ENCODE measurements at places on chromosomes 2 and 18.
A peak's percentile ranks its signal among the peaks of the same experiment; 100 is the strongest.

GRCh38 chr18:36203360-36203895 is 16.1 kb downstream of the MOCOS start:
- DNase-seq: no peak

- DNase-seq: no peak
Observed at GRCh38 chr2:219290381-219291171, 11.4 kb downstream of the DNAJB2 start.

DNA sequence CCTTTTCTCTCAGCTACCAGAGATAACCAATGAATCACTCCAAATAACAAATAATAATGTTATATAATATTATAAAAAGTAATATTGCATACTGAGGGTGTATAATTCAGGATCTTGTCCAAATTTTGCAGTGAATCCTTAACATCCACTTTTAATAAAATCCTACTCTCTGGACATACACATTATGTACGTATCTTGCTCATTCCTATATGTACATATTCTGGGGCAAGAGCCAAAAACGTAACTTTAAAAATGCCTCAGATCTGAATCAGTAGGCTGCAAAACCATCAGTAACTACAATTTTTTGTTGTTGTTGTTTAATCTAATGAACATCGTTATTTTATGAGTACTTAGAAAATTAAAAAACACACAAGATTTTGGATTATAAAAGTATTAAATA is 65.3 kb downstream of the SMAD2 start:
- no peak for DNase-seq

DNA sequence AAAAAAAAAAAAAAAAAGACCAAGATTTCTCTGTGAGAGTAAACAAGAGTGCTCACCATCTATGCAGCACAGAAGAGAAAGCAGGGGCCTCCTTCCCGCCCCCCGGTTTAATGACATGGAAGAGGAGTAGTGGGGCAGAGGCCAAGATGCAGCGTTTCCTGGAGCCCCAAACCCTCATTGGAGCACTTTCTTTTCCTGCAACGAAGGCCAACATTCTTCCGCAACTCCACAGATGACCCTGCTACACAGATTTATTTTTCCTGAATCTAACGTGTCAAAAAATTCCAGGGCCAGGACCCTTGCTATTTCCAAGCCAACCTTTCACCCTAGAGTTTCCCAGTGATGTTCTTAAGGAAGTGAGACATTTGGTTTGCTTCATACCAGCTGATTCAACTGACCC is 189.6 kb downstream of the MIB1 start:
- DNase-seq: no peak

GRCh38 chr2:106840818-106841217 is 45.1 kb downstream of the ST6GAL2 start:
- no peak for DNase-seq

GRCh38 chr18:51044928-51045585 is 15.0 kb downstream of the SMAD4 start:
- DNase-seq: no peak

- DNase-seq: no peak
Observed at GRCh38 chr2:25576596-25576995, 96.8 kb downstream of the DTNB start.

- no peak for DNase-seq
Observed at GRCh38 chr18:12656938-12657683, 796 bp downstream of the SPIRE1 start.

- DNase-seq: no peak
Observed at GRCh38 chr2:230164139-230164538, 55.6 kb downstream of the SP110 start.

DNA sequence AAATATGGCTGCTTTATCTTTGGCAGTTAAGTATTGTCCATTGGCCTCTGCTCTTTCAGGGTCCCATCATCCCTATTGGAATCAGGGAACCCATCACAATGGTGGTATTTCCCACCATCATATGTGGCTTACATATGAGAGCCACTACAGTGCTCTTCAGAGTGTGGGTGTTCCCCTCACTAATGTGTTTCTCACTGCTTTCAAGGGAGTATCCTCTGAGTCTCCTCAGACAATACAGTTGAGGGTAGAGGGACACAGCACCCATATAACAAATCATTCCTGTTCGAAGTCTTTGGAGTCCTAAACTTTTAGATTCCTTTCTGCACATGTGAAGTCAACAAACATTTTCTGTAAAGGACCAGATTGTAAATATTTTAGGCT is 48.8 kb upstream of the DNAJC10 start:
- DNase-seq: no peak

- no peak for DNase-seq
Observed at GRCh38 chr2:164739966-164740365, 101.7 kb downstream of the COBLL1 start.

- no peak for DNase-seq
Observed at GRCh38 chr2:216211614-216212145, 102.5 kb downstream of the XRCC5 start.

GRCh38 chr2:23645230-23645808 is 260.3 kb downstream of the KLHL29 start:
- no peak for DNase-seq

DNA sequence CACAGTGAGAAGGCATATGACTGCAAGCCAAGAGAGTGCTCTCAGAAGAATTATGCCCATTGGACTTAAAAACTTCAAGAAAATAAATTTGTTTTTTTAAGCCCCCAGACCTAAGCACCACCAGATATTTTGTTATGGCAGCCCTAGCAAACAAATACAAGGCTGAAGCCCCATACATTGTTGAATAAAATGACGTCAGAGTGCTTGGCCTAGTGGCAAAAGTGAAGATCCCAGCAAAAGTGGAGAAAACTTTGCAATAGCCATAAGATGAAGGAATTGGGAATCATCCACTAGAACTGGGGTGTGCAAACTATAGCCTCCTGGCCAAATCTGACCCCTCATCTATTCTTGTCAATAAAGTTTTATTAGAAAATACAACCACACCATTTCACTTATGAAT is 517.5 kb downstream of the IRS1 start:
- DNase-seq: no peak

DNA sequence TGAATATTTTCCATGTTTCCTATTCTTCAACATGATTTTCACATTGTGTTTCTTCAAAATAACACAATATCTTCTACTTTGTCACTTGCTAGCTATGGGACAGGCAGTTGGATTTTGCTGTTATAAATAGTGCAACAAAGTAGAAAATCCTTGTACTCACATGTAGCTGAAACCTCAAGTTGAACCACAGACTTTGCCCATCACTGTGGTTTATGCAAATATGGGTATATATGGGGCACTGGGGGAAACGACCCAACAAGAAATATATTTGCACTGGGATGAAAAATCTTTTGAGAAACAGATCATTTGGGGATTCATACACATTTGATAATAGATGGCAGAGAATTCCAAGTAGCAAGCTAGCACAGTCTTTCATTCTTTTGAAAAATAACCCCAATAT is 486.3 kb upstream of the MAP2 start:
- DNase-seq: no peak

- DNase-seq: no peak
Observed at GRCh38 chr2:133303150-133303549, 265.1 kb downstream of the NCKAP5 start.

DNA sequence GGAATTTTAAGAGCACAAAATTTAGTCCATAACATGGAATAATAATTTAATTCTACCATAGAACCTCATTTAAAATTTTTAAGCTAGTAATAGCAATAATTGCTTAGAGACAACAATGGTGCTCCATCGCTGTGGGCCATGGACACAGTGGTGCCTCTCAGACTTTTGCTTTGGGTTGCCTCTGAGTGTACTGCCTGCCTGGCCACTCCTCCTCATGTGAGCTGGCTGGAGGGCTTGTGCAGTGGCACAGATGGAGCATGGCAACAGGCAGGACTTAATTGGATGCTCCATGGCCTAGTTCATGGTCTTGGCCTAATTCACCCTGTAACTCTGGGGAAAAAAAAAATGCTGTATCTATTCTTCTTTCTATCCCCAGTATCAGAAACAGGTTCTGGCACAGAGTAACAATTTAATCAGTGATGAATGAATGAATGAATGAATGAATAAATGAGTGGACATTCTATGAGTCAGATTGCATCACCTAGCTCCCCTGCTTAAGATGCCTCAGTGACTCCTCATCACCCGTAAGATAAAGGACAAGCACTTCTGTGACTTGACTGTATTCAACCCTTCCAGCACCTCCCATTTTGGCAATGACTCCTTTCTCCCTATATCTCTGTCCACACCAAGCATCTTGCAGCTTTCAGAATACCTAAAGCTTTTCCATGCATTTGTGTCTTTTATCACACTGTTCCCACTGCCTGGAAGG is 211.8 kb upstream of the SLC14A2 start:
- no peak for DNase-seq

- no peak for DNase-seq
Observed at GRCh38 chr18:37426586-37426985, 139.0 kb downstream of the CELF4 start.

- no peak for DNase-seq
Observed at GRCh38 chr2:190513877-190514276, 20.6 kb downstream of the NEMP2 start.

- no peak for DNase-seq
Observed at GRCh38 chr2:229163893-229164292, 107.2 kb downstream of the PID1 start.

DNA sequence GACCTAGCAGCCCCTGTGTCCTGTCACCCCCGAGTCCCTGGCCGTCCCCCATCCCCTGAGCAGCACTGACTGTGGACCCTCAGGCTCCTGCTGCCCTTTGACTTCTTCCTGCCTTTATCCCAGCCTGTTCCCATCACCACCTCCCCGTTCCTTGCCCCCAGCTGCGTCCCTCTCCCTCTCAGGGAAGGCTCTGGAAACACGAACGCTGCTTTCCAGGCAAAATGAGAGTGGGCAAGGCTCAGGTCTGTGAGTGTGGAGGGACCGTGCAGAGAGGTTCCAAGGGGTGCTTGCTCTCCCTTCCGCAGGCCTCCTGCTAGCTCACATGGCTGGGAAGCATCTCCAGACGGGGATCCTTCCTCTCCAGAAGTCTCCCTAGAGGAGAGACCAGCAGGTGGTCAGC is 501.8 kb upstream of the SALL3 start:
- DNase-seq: no peak

GRCh38 chr2:61732787-61733186 is 121.1 kb downstream of the FAM161A start:
- no peak for DNase-seq

- no peak for DNase-seq
Observed at GRCh38 chr2:52269696-52270485, 1238.0 kb upstream of the NRXN1 start.

GRCh38 chr2:101921319-101921952 is 70.3 kb upstream of the IL1R2 start:
- no peak for DNase-seq

GRCh38 chr2:128623776-128624761 is 305.4 kb upstream of the HS6ST1 start:
- DNase-seq: no peak

GRCh38 chr2:120323807-120324399 is 22.0 kb upstream of the INHBB start:
- DNase-seq: no peak

- DNase-seq: no peak
Observed at GRCh38 chr2:102099536-102100298, 42.8 kb upstream of the IL1R1 start.

DNA sequence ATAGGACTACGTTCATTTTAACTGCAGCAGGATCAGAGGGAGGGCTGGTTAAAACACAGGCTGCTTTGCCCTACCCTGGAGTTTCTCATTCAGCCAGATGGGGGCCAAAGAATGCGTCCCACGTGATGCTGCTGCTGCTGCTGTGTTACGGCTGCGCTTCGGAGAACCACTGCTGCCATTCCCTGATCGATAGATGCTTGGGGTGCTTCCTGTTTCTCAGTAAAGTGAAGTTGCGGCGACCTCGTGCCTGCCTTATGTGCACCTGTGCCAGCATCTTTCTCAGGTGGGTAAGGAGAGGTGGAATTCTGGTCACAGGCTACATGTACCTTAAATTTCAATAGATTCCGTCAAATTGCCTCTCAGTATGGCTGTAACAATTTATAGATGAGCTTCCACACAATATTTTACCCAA is 24.7 kb upstream of the TOGARAM2 start:
- peak; percentile 22 for DNase-seq
